ENCODE measurements at places on chromosomes 11 and 22. TPM values are rescaled to one million over a fixed set of nuclear protein-coding genes. Genes with fewer than 3 reads are reported as not detected.

- DNase-seq, result no peak
Observed at GRCh38 chr11:72577271-72577721, 96.9 kb downstream of the PDE2A start.

DNA sequence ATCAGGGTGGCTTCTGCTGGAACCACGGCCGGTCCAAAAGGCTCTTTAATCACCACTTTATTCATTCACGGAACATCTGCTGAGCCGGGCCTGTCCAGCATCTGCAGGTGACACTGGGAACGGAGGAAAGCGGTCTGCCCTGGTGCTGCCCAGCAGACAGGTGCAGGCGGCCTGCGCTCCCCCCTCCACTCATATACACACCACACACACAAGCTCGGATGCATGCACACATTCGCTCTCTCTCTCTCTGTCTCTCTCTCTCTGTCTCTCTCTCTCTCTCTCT lies 736.9 kb downstream of the BRD1 start:
- no peak for DNase-seq

- no peak for DNase-seq
Observed at GRCh38 chr11:110928391-110928790, 216.2 kb upstream of the ARHGAP20 start.

Gene OR8D1
- polyA plus RNA-seq, result not detected

DNA sequence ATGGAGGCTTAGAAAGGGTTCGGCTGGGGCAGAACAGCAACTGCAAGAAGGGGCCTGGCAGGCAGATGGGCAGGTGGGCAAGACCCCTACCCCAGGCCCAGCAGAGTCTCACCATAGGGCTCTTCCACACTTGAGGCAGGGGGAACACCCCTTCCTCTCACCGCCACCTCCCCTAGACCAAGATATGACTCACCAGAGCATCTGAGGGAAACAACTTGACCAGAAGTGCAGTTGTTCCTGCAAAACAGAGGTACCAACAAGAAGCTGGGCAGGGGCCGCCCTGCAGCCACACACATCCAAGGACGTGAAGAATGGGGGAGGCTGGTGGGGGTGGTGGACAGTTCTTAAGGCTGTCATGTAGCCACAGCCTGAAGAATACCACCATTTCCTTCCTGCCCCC lies 10.9 kb downstream of the TMPRSS5 start:
- no peak for DNase-seq

DNA sequence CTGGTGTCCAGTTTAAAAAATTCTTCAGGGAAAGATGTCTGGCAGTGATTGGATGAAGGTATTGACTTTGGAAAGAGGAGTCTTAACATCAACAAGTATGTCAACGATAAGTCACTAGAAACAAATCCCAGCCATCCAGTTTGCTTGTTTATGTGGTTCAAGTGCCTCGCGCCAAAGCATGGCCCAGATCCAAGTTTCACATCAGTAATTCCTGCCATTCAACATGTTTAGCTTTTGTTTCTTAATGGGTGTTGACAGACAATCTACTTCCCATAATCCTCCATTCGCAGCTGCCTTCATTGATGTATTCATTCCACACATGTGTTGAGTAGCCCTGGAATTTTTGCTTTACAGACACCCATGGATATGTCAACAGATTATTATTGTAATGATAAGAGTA lies 77.8 kb downstream of the UBASH3B start:
- no peak for DNase-seq

Gene SOX6
- 19.6 TPM for polyA plus RNA-seq

DNA sequence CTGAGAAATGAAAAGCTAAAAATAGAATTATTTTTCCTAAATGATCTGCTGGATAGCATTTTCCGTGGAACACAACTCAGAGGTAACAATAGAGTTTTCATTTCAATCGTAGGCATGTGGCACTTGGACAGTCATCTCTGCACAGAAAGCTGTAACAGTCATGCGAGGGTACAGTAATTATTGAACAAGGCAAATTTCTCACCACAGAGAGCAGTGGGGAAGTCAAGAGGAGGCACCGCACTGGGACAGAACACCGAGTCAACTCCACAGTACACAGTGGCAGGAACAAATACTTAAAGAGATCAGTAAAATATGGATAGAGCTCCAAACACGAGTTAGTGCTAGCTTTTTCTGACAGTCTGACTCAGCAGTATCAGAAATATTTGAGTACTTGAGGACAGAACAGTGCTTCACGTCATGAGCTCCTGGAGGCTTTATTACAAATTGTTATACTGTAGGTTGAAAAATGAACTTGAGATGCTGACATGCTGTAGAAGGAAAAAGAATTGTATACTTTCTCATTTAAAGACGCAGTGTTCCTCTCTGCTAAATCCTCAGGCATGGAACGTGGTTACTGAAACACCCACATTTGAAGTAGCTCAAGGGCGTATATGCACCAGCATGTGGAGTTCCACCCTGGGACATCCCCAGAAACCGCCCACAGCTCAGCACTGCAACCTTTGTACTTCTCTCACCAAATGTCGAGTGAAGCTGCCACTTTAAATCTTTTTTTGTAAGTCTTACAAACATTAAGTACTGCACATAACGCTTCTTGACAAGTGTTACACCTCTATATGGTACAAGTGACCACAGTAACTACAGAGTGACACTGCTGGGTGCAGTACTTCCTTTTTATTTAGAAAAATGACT lies 27.4 kb upstream of the YPEL1 start:
- no peak for DNase-seq

DNA sequence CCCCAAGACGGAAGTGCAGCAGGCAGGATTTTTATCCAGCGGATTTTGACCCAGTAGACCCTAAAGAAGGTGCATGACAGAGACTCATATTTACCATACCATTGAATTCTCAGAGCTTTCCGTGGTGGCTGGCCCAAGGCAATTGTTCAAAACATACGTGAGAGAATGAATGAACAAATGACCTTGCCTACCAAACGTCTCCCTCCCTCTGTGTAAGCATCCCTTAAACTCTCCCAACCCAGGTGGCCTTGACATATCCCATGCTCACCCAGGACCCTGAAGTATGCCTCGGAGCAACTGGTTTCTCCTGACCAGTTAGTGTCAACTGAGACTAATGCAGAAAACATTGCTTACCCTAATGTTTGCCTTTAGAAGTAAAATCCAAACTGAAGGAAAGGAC lies 154.9 kb downstream of the TEAD1 start:
- DNase-seq, result no peak

GRCh38 chr11:26960281-26960680 lies 33.6 kb upstream of the FIBIN start:
- DNase-seq, result no peak

- no peak for DNase-seq
Observed at GRCh38 chr11:73380897-73381410, 4.8 kb downstream of the RELT start.

GRCh38 chr11:66317322-66317722 lies 478 bp upstream of the CD248 start:
- DNase-seq, result peak; percentile 60

DNA sequence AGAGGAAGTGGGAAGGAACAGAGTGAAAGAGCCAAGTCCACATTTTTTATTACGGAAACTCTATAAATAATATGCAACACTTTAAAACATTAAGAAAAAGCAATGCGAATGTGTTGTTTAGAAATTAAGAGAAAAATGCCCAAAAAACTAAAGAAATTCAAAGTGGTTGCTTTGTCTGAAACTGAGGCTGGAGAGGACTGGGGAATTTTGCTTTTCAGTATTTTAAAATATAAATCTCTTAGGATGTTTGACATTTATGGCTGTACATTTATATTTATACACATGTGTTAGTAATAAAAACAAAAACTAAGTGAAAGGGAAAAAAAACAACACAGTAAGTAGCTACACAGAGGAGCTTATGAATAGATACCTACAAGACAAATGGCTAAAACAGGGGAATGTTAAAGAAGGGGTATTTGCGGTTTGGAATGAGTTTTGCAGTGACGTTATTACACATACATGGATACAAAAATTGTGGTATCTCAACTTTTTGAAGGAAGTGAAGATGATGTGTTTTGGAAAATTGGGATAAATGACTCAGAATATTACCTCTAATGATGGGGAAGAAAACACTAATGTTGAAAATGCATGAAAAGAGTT lies 97.0 kb upstream of the DRD2 start:
- DNase-seq, result no peak

GRCh38 chr11:128339792-128340191 lies 247.6 kb downstream of the ETS1 start:
- no peak for DNase-seq

DNA sequence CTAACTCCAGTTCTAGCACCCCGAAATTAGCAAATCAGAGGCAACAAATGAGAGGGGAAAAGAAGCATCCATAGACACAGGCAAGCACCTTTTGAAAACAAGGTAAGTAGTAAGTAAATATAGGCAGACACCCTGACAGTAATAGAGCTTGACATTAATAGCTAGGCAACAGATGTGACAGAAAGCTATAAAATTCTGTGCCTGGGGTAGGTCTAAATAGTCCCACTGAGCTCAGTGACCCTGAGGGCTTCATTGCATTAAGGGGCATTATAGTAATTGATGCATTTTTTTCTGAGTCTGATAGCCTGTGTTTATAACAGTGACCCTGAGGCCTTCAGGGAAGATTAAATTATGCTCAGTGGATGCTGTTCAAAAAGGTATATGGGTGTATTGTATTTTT lies 197.1 kb downstream of the HIPK3 start:
- DNase-seq, result no peak

DNA sequence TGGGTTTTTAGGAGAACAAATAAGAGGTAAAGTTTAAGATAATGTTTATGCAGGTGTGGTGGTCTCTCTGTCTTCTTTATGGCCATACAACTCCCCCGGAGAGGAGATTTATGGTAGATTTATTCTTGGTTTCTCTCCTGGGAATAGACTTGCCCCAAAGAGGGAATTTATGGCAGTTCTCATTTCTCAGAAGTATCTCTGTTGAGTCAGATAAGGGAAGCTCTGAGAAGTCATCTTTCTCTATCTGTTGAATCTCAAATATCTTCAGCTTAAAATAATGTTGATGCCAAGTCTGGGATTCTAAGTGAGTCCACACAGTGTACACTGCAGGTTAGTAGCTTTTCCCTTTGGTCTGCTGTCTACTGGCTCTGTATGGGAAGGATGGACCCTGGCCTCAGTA lies 276.4 kb upstream of the PLET1 start:
- no peak for DNase-seq

Gene YPEL4
- polyA plus RNA-seq, result 2.4 TPM

- DNase-seq, result no peak
Observed at GRCh38 chr11:122085264-122085663, 30.8 kb downstream of the BLID start.

Gene ANKK1
- 0.21 TPM for polyA plus RNA-seq

DNA sequence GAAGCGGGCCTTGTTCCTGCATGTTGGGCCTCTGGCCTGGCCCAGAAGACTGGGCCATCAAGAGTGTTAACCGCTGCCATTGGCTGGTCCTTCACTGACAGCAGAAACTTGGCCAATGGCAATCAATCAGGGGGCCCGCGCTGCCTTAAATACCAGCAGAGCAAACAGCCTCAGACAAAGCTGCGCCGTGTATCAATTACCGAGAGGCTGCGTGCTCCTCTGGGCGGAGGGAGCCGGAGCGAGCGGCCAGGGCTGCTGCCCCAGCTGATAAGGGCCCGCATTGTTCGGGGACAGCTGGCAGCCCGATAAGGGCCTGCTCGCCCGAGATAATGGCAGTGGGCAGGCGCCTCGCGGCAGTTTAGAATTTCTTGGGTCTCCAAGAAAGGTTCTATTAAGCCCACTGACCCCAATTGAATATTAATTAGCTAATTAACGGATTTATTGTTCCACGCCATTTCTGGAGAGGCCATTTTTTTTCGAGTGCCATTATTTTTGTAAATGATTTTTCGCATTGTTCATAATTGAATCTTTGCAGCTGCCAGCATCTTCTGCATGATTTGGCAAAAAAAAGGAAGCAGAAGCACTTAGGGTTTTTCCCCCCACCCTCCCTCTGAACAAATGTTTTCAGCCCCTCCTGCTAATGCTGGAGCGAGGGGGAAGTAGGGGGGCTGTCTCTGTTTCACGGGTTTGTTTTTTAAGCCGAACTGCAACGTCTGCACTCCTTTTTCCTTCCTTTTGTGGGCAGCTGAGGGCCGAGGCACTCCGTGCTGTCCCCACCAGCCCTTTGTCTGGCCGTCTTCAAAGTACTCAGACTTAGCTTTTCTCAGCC lies 37.6 kb upstream of the RIC3 start:
- no peak for DNase-seq

- no peak for DNase-seq
Observed at GRCh38 chr11:25793637-25794036, 538.3 kb upstream of the ANO3 start.

DNA sequence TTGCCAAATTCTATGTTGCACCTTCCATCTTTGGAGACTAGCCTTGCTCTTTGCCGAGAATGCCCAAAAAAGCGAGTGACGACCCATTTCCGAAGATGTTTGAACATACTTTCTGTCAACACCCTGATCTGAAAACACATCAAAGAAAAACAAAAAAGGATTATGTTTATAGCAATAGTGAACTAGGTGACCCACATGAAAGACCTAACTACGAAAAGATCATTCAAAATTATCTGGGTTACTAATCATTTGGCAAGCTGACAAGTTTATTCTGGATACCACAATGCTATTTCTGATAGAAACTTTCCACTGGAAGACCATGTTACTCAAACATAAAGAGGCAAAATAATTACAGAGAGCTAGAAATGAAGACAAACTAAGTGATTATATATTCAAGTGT lies 27.0 kb downstream of the KCNJ1 start:
- DNase-seq, result no peak

GRCh38 chr11:57303990-57304579 lies 20.7 kb downstream of the TNKS1BP1 start:
- no peak for DNase-seq

DNA sequence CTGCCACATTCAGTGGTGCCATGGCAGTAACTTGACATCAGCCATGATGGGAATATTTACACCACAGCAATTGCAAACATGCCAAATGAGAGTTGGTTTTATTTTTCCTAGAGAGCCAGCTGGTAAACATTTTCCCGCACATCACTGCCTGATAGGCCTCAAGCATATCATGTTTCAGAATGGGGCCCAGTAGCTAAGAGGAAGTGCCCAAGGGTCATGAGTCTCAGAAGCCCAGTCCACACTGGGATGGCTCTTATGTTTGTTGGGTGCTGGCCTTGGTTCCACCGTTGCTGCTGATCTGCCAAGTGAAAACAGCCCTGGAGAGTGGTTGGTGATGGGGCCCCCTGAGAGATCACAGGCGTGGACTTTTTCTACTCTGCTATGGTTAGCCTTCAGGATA lies 64.3 kb upstream of the NAV2 start:
- no peak for DNase-seq

DNA sequence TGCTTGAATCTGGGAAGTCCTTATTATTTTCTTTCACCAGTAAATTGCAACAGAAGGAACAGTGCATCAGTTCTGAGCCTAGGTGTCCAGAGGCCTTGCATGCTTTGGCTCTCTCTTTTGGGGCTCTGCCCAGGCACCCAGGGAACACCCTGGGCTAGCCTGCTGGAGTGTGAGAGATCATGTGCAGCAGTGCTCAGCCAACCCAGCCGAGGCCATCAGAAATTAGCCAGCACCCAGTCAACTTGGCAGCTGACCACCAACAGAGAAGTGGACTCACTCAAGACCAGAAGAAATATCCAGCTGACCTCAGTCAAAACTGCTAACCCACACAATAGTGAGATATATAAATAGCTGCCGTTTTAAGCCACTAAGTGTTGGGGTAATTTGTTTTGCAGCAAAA lies 11.2 kb upstream of the P4HA3 start:
- no peak for DNase-seq
